Right hindlimb (tissue), 1 donor: ENCODE measurements at places on chromosomes 2 and 18.

- no peak for DNase-seq
These were observed 594 bp downstream of the RAD51AP2 start for GRCh38 chr2:17517481-17518211.

GRCh38 chr18:75131381-75132000, 77.4 kb downstream of the PTGR3 start:
- no peak for DNase-seq

- peak; percentile 91 for DNase-seq
These were observed 36.2 kb downstream of the WIPF1 start for GRCh38 chr2:174561283-174561971.

GRCh38 chr18:76390452-76391035, 104.5 kb downstream of the ZNF516 start:
- no peak for DNase-seq
